Left renal cortex interstitium (tissue), 4 donors: ENCODE measurements at places on chromosomes 16 and 17. TPM values are rescaled to one million over a fixed set of nuclear protein-coding genes. Genes with fewer than 3 reads are reported as not detected.

The PRSS33 gene
- polyA plus RNA-seq = not detected

The EFCAB5 gene
- polyA plus RNA-seq = 2.3 TPM

DNA sequence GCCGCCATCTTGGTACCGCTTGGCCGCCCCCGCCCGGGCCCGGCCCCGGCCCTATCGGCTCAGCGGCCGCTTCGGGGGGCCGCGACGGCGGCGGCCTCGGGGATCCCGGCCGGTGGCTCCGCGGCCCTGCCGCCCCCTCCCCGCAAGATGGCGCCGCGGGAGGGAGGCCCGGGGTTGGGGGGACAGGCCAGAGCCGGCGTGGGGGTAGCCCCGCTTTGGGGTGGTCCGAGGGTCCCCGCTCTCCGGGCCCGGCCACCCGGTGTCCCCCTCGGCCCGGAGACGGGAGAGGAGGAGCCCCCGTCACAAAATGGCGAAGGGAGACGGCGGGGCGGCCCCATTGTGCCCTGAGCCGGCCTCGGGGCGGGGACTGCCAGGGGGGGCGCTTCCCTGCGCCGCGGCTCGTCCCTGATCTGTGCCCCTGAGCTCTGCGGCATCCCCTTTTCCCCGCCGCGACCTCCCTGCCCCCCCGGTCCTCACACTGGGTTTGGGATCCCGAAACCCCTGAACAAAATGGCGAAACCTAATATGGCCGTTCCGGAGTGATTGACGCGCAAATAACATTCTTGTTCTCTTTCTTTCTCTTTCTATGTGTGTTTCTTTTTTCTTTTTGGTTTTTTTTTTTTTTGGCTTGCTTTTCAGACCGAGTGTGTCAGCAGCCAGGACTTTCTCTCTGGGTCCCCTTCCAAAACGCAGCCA, 986 bp downstream of the HAPSTR1 start:
- peak; percentile 46 for DNase-seq

The CACNA1G gene
- polyA plus RNA-seq = 10.4 TPM

DNA sequence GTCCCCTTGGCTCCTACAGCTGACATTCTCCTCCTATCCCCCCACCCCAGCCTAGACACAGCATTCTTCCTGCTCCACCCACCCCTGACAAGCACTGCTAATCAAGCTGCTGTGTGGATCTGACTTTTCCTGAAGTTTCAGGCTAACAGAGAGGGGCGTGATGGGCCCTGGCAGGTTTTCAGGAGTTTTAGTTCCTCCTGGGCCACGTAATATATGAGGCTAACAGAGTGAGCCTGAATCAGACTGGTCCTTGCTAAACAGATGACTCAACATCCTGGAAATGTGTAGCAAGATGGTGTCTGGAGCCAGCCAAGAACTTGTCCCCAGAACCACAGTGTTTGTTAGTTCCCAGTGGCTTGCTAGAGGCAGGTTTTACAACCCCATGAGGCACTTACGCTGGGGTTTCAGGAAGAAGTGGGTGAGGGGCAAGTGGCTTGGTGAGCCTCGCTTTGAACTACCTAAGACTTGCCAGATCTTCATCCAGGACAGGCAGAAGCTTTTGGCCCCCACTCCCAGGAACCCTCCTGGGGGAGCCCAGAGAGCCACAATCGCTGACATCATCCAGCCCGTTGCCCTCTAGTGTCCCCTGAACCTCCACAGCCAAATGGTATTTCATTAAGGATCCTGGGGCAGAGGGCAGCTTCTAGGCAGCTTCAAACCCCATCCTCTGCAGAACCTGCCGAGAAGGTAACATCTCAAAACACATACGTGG, 15.9 kb downstream of the TMEM92 start:
- DNase-seq = no peak
